ENCODE measurements at places on chromosomes 4 and X.

DNA sequence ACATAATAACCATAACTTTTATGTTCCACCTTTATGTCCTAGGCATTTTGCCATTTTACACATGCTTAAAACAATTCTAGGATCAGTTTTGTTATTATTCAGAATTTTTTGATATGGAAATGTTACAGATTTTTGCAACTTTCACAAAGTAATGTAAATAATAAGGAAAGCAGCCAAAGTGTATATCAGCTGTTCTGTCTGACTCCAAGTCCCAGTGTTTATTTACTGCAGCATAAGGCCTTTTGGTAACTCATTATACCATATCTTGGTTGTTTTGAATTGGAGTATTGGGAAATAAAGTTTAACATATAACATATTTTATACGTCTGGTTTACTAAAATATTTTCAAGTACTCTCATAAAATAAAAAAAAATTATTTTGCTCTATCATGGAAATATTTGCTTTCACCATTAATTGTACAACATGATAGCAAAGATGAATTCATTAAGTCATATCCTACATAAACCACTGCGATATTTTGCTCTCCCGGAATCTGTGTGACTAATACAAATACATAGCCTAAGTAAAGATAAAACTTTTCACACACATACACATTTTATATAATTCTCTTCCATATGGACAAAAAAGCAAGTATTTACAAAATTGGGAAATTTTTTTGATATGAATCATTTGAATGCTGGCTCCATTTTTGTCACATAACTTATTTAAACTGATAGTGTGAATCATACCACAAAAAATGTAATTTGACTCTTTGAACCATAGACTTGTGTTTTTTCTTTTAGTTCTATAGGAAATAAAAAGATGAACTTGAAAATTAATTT lies 399.0 kb downstream of the PABPC4L start:
- DNase-seq: no peak

- DNase-seq: no peak
Observed at GRCh38 chr4:157885811-157886210, 287.0 kb downstream of the GASK1B start.

DNA sequence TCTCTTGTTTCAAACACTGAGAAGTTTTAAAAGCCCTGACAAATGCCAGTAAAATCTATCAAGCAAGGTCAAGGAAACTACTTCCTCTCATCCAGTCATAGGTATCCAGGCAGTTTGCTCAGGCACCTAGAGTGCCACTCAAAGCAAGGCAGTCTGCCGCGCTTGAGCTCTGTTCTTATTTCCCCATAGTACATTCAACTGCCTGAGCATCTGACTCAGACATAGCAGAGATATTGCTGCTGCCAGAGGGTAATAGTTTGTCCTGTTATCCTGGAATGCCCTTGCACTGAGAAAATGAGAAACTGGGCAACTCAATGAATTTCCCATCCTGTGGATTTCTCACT lies 16.1 kb upstream of the ATP8A1 start:
- DNase-seq: no peak

DNA sequence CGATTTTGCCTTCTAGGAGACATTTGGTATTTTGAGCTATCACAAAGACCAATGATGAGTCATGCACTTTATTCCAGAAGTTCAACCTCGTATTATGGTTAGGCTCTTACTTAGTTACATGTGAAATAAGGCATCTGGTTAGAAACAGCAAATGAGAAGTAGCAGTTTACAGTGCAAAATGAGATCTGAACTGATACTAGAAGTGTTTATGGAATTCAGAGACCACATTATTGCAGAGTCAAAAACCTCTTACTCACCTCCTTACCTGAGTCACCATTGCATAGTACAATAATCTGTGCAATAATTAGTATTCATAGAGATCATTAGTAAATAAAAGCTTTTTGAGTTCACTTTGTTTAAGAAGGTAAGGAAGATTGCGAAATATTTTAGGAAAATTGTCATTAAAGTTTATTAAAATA lies 38.7 kb downstream of the SEC24B start:
- DNase-seq: no peak

GRCh38 chr4:47714269-47714668 lies 123.6 kb downstream of the CORIN start:
- no peak for DNase-seq

DNA sequence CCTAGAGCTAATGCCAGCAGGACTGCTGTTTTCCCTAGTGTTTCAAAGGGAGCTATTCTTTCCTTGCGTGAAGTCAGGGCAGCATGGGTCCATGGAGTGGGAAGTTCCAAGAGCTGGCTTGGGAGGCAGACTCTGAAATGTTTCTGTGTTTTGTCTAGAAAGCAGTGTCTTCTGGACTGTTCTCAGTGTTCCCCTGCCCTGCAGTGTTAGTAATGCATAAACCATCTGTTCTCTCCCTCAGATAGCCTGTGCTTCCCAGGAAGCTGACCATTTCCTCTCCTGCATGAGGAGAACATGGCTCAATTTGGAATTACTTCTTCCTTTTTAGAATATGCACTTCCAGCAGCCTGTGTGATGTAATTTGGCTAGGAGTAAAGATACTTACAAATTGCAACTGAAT lies 116.7 kb upstream of the CXCL13 start:
- no peak for DNase-seq

- no peak for DNase-seq
Observed at GRCh38 chr4:150769248-150769647, 187.3 kb downstream of the MAB21L2 start.

- DNase-seq: no peak
Observed at GRCh38 chr4:114547340-114548134, 51.1 kb upstream of the UGT8 start.

DNA sequence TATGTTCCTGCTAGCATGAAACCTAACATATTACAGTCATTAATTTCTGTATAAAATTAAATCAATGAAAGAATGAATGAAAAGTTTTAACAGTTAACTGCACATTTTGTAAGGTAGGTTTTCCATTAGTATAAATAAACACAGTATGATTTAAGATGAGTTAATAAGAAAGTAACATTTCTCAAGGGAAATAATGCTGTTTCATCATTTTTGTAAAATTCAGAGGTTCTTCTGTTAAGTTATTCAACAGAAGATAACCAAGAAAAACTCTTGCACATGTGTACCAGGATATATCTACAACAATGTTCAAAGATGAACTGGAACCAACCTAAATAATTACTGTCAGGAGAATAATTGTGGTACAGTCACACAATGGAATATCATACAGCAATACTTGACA lies 88.6 kb downstream of the NEK1 start:
- DNase-seq: no peak

DNA sequence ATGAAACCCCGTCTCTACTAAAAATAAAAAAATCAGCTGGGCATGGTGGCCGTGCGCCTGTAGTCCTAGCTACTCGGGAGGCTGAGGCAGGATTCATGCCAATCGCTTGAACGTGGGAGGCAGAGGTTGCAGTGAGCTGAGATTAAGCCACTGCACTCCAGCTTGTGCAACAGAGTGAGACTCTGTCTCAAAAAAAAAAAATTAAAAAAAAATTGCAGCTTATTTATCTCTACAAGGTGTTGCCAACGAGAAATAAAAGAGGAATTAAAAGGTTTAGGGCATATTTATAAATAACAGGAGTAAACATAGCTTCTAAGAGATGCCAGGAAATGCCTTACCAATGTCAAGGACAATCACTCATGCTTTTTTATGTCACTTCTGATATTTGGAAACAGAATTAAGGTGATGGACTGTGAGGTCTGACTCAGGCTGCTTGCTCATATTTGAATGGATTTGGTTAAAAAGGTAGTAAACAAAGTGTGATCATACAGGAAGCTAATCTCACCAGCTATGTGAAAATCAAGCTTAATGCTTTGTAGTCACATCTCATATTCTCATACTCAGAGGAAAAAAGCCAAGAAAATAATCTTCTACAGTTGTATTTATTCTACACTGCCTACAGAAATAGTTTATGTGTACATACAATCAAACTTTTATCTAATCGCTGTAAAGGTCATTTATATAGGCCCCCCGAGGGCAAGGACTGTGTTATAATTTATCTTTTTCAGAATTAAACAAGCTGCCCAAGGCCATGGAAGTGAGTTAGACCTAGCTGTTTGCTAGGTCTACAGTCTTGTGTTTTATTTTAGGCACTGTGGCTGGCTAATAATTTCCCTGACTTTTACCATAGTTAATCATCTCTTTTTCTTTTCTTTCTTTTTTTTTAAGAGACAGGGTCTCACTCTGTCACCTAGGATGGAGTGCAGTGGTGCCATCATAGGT lies 61.1 kb upstream of the RBMX start:
- no peak for DNase-seq

DNA sequence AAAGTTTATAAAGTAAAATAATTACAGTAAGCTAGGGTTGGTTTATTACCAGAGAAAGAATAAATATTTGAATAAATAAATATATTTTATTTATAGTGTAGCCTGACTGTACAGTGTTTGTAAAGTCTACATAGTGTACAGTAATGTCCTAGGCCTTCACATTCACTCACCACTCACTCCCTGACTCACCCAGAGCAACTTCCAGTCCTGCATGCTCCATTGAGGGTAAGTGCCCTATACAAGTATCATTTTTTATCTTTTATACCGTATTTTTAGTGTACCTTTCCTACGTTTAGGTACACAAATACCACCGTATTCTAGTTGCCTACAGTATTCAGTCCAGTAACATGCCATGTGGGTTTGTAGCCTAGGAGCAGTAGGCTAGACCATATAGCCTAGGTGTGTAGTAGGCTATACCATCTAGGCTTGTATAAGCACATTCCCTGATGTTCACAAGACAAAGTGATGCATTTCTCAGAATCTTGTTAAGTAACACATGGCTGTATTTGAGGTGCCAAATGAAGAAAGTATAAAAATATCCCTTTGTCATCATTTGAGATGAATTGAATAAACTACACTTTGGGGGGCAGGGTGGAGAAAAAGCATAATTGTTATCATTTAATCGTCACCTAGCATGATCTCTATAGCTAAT lies 14.7 kb upstream of the KLHL8 start:
- DNase-seq: no peak

DNA sequence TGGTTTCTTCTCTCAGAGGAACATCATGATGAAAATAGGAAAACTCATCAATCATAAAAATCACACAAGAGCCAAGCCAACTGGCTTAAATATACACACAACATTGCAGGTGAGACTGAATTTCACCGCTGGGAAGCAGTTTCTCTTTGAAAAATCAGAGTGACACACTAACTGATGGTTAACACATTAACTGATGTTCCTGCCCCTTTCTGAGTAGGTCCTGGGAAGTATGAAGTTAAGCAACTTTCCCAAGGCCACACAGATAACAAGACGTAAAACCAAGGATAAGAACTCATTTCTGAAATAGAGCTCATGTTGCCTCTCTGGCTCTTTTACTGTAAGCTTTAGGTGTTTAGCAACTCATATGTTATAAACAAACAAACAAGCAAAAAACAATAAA lies 813.7 kb upstream of the HS3ST1 start:
- no peak for DNase-seq

DNA sequence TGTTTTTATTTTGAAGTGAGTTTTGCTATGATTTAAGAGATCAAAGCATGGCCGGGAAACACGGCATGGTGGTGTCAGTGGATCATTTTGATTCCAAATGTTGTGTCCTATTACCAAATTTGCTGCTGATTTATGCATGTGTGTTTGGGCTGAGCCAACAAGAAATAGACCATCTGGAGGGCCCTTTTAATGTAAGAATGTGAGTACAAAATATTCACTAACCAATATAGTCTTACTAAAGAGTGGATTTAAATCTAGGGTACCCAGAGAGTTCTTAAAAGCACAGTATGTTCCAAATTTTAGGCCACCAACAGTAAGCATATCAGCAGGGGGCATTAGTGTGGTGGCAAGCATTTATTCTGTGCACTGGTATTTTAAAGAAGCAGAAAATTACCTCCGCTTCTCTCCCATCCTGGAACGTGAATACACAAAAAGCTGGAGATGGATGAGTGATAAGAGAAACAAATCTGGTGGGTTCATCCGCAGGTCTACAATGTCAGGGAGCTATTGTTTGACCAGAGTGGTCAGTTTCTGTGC lies 444.4 kb upstream of the IGFBP7 start:
- no peak for DNase-seq

DNA sequence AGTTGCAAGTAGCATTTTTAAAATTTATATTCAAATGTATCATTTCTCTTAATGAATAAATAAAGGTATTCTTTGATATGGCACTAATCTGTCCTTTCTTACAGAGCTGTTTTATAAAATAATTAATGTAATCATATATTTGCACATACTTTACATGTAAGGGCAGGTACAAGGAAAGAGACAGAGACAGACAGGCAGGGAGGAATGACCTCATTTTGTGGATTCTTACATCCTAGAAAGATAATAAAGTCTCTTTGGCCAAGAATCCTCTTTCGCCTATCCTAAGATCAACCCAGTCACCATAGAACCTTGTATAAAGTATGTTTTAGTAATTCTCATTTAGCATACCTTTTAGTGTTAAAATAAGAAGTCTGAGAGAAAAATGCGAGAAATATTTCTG lies 98.5 kb upstream of the CTSO start:
- DNase-seq: no peak

GRCh38 chr4:74528178-74528577 lies 83.2 kb downstream of the AREG start:
- no peak for DNase-seq

- no peak for DNase-seq
Observed at GRCh38 chrX:26915064-26915463, 548.1 kb downstream of the PPP4R3C start.

DNA sequence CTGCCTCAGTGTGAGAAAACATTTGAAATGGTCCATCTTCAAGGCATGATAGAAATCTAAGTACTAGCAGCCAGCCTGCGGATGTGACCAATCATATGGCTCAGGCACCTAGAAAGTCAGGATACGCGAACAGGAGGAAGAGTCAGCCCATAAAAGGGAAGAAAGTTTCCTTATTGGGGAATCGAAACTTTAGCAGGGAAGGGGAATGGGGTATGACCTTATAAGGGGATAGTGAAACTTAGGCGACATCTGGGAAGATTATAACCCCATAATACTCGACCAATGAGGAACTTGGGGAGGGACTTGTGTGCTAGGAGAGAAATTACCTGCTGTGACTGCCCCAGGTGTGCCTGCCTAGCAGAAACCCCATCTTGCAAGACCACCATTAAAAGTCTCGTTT lies 26.2 kb upstream of the PYURF start:
- no peak for DNase-seq

DNA sequence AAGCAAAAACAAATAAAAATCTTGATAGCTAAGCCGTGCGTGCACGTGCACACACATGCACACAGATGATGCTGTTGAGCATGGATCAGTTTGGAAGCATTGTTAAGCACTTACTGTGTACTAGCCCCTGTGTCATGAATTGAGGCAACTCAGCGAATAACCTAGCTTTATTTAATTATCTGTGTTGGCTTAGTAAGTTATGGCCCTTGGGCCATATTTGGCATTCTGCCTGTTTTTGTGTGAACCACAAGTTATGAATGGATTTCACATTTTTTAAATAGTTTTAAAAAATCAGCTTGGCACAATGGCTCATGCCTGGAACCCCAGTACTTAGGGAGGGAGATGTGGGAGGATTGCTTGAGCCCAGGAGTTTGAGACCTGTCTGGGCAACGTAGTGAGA lies 113.6 kb upstream of the CBLL2 start:
- DNase-seq: no peak

DNA sequence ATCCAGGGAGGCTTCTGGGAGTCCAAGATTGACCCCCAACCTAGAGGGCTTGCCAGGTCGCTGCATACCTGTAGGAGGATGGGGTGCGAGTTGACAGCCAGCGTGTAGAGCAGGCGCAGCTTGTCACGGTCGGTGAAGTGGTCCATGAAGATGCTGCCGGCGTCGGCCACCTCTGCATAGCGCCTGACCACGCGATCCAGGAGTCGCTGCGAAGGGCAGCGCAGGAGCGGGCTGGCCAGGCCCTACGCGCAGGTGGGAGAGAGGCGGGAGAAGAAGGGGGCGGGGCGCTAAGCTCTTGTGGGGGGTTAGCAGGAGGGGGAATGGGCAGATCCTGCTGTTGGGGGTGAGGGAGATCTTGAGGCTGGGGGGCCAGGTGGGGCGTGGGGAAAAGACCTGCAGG lies 43.0 kb downstream of the DIPK2B start:
- DNase-seq: no peak
